ENCODE measurements at places on chromosomes 13 and 19.

- no peak for DNase-seq
Observed at GRCh38 chr19:14536926-14537692, 7.7 kb downstream of the TECR start.

DNA sequence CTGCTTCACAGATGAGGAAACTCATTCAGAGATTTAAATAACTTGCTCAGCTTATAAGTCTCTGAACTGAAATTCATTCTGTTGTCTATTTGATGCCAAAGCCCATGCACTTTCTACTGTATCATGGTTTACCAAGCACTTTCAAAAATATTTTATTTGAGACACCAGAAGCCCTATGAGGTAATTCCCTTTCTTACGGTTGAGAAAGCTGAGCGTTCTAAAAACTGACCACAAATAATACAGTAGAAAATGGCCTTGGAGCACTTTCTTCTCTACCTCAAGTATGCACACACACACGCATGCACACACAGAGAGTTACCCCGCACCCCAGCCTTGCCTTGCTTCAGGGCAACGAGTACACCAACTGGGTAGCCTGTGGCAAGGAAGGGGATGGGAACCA, 228.5 kb downstream of the RFC3 start:
- DNase-seq: no peak

DNA sequence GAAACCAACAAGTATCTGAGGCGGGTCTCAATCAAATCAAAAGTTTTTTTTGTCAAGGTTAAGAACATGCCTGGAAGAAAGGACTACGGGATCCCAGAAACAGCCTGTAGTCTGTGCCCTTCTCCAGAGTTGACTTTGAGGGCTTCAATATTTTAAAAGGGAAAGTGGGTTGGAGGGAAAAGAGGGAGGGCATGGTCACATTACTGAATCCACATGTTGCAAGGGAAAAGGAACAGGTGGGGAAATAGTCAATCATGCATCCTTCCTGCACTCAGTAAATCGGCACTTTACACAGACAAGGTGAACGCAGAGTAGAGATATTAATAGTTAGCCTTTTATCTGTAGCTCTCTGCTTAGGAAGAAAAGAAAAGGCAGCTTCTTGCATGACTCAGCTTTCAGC, 808.5 kb downstream of the UQCRFS1 start:
- DNase-seq: no peak

GRCh38 chr19:10339380-10339960, at the start of gene ICAM3:
Gene ICAM3 (minus strand): TSS chr19:10339624. CDS start chr19:10339614, 10 bp downstream.
- peak; percentile 44 for DNase-seq

DNA sequence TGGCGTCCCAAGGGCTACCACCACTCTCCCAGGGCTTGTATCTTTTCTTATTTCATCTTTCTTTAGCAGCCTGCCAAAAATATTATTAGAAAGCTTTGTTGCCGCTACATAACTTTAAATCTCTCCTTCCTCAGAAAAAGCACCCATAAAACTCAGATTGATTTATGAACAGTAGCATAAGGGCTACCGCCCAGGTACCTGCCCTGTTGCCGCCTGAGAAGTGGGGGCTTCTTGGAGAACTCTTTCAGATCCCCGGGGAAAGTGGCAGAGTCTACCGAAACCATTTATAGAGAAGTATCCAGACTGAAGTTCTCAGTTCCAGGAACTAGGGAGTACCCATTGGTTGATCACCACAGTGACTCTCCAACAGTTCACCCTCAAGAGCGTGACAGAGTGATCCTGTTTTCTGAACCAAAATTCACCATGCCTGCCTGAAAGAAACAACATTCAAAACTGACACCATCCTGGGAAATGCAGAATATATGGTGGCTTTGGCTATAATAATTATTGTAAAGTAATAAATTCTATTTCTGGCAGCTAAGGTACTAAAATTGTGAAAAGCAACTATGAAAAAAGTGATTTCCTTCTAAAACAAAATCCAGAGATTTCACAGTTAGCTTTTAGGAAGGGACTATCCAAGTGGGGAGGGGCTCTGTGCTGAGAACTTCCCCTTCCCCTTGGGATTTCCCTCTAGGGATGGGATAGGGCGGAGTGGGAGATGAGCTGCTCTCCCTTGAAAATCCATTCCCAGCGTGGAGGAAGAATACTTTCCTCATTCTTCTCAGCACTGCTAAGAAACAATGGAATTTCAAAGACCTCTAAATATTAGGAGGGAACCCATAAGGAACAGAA, 877 bp upstream of the N4BP2L1 start:
- DNase-seq: no peak

- no peak for DNase-seq
Observed at GRCh38 chr13:48533961-48534600, 1.2 kb upstream of the RCBTB2 start.

- no peak for DNase-seq
Observed at GRCh38 chr13:110921209-110921608, 6.3 kb upstream of the ANKRD10 start.

- no peak for DNase-seq
Observed at GRCh38 chr19:4171676-4172075, 10.7 kb downstream of the SIRT6 start.

- DNase-seq: no peak
Observed at GRCh38 chr19:50500060-50500752, 10.8 kb downstream of the JOSD2 start.

GRCh38 chr13:105952973-105953290, 582.5 kb downstream of the EFNB2 start:
- no peak for DNase-seq

GRCh38 chr13:77898097-77898496, 20.5 kb downstream of the EDNRB start:
- DNase-seq: no peak

DNA sequence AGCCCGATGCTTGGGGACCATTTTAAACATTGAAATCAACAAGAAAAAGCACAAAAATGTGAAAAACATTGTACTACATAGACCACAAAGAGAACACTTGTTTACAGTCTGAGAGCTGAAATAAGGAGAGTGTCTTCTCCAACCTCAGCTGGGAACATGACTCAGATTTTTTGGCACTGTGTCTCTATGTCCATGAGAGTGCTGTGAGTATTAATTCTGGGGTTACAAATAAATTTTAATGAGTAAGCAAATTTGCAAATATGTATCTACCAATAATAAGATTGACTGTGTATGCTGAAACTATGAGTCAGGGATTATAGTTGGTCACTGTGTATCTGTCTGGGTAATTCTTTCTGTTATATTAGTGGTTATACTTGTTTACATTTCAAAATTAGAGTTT, 174.0 kb downstream of the DCT start:
- DNase-seq: no peak

GRCh38 chr19:30682146-30682998, 310.2 kb downstream of the ZNF536 start:
- no peak for DNase-seq

DNA sequence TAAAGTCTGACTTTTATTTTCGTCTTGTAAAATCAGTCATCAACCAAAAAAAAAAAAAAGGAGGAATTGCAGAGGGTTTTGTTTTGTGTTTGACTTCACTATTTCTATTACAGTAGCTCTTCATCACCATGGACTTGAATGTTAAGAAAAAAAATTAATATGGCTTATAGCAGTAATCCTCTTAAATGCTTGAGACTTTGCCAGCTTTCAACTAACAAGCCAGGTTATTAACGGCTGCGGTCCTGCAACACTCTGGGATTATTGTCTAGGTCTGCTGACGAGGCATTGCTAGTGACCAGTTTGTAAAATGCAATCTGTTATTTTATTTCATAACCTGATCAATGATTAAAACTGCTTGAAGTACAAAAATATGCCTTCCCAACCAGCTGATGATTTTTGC, 647.2 kb upstream of the KLHL1 start:
- no peak for DNase-seq

DNA sequence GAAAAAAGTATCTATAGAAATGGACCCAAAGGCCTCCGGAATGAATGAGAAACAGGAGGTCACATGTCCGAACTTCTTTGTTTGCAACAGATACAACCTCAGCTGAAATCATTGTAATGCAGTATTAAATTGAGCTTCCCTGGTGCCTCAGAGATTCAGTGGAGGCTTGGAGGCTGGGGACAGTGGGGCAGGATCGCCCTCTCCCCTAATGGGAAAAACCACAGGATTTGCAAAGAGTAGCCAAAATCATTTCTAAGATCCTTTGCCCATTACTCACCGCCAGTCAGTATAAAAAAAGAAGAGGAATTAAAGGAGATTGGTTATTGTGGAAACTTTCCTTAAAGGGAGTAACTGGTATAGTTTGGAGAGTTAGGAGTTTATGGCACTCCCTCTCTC, 30.4 kb upstream of the IRS2 start:
- DNase-seq: no peak
